ENCODE measurements at places on chromosomes 11 and 22.

DNA sequence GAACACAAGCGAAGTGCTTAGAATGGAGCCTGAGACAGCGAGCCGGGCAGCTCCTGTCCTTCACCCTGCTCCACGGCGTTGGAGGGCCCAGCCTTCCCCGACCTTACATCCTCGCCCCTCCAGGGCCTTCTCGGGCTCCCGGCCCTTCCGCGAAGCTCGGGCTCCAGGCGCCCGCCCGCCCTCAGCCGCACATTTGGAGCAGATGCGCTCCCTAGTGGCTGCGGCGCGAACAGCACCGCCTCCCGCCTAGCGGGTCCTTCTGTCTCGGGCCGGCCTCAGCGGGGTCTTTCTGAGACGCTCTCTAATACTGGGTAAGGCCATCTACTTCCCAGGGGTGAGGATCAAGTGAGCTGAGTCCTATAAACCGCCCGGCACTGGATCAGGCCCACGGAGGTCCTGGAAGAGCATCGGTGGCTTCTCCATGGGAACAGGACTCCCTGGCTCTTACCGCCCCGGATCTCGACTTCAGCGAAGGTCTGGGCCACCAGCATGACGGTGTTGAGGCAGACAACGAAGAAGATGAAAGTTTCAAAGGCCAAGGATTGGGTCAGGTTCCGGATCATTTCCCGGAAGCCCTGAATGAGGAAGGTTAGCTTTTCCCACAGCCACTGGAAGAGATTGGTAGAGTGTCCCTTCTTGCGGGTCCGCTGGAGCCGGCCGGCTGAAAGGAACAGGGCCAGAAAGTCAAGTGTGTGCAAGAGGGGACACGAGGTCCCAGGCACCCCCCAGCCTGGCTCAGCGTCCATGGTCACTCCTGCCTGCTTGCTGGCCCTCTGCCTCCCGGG is 3.7 kb downstream of the CATSPER1 start:
- peak; percentile 85 for DNase-seq

GRCh38 chr11:27350511-27350910 is 12.5 kb downstream of the CCDC34 start:
- DNase-seq, result no peak

GRCh38 chr11:12411806-12412727 is 34.7 kb downstream of the PARVA start:
- peak; percentile 90 for DNase-seq

DNA sequence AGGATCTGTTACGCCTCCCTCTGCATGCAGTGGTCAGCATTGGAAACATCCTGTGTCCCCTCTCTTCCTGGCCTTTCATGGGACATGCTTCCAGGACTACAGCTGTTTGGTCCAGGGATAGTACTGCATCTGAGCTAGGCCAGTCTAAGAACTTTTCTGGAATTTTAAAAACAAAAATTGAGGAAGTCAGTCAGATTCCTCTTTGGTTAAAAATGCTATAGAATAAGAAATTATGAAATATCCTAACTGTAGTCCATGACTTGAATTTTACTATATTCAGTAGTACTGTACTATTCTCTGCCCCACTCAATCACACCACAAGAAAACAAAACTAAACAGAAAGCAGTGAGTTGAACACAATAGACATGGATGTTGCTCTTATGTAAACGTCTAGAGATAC is 201.0 kb upstream of the CADM1 start:
- no peak for DNase-seq

DNA sequence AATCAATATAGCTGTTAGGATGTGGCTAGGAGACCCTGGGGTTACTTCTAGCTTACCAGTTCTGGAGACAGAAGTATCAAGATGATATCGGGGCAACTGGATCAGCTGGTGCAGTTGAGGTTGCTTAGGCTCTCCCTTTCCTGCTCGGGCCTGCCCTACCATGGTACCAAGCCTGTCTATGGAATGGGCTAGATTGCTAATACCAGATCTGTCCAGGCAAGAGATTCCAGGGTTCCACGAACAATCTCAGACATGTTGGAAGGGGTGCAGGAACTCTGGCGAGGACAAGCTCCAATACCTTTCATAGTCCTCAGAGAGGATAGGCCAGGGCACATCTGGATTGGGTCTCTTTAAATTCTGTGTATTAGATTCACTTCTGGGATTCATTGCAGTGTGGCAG is 53.8 kb downstream of the ADM start:
- no peak for DNase-seq

DNA sequence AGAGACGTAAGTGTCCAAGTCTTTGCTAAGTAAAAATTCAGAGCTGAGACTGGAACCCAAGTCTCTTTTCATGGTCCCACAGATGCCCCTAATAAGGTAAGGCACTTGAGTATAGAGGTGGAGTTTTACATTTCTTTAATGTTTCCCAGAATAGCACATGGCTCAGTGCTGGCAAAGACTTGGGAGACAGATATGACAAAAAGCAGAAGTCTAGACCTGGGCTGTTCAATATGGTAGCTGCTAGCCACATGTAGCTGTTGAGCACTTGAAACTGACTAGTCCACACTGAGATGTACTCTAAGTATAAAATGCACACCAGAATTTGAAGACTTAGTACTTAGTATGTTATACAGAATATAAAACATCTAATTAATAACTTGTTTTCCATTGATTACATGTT is 17.6 kb downstream of the VSTM5 start:
- DNase-seq, result no peak

Data from eye (tissue), 1 donor.